SK-N-SH (cell line): ENCODE measurements at places on chromosomes 2 and 18. TPM values are rescaled to one million over a fixed set of nuclear protein-coding genes. Genes with fewer than 3 reads are reported as not detected.
A peak's percentile ranks its signal among the peaks of the same experiment; 100 is the strongest.

- DNase-seq, result no peak
These were observed 5.1 kb downstream of the SERPINB11 start for GRCh38 chr18:63707816-63708215.

- DNase-seq, result no peak
These were observed 4.4 kb downstream of the ACTG2 start for GRCh38 chr2:73897240-73897583.

- peak; percentile 20 for DNase-seq
These were observed 239.9 kb downstream of the CYRIA start for GRCh38 chr2:16425462-16426336.

DNA sequence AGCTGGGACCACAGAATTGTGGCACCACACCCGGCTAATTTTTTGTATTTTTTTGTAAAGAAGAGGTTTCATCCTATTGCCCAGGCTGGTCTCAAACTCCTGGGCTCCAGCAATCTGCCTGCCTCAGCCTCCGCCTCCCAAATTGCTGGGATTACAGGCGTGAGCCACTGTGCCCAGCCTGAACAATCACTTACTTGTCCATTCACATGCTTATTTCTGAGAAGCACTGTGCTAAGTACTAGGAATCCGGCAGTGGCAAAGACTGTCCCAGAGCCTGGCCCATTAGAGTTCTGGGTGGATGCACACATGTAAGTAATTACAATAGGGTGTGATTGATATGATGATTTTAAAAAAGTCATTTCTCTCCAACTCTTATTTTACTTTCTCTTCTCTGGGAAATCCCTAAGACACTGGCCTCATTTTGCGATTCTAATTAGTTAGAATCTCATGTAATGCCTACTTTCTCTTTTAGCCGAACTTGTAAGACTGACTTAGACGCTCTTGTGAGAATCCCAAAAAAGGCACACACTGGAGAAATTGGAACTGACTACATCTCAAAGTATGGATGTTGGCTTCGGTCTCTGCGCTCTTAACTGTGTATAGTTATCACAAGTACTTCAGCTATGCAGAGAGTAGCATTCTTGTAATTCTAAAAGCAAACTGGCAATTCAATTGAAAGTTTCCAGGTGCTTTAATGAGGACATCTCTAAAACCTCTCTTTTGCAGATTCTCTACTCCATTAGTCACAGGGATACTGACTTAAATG lies 567.7 kb downstream of the DCC start:
- DNase-seq, result no peak

GRCh38 chr2:159349674-159350299 lies 63.3 kb upstream of the WDSUB1 start:
- DNase-seq, result no peak

GRCh38 chr2:43051338-43051737 lies 175.1 kb downstream of the ZFP36L2 start:
- DNase-seq, result no peak

DNA sequence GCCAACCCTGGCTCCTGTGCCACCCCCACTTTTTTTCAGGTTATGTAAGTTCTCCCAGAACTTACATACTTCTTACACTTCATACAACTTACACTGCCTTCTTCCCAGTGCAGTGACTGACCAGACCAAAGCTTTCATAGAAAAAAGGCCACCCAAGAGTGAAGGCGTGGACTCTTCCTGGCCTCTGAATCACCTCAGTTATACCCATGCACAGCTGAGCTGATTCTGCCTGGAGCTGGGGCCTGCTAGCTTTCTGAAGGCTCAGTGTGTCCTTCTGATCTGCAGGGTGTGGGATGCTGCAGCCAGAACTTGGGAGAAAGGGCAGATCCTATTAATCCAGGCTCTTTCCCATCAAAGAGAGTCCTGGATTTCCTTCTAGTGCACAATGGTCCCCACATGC lies 216.1 kb downstream of the TTC32 start:
- no peak for DNase-seq

DNA sequence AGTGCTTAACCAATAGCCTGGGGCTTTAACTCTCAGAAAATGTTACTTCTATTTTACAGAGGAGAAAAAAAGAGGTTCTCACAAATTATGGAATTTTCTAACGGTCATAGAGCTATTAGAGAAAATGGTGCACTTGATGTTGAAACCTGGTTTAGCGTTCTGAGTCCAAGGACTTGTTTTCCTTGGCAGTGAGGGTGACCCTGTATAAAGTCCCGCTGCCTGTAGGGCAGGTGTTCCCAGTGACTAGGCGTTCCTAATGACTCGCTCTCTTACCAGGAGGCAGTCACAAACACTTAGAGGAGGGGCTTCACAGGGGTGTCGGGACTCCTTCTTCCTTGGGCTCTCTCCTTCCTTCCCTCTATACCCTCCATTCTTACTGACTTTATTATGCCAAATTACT lies 175.8 kb downstream of the ACTR3 start:
- DNase-seq, result no peak

- no peak for DNase-seq
These were observed 278.4 kb downstream of the PRKCE start for GRCh38 chr2:45929674-45930395.

GRCh38 chr2:227335713-227336112 lies 10.7 kb downstream of the MFF start:
- DNase-seq, result no peak

- peak; percentile 41 for DNase-seq
These were observed 5.6 kb downstream of the ESPNL start for GRCh38 chr2:238105506-238106338.

DNA sequence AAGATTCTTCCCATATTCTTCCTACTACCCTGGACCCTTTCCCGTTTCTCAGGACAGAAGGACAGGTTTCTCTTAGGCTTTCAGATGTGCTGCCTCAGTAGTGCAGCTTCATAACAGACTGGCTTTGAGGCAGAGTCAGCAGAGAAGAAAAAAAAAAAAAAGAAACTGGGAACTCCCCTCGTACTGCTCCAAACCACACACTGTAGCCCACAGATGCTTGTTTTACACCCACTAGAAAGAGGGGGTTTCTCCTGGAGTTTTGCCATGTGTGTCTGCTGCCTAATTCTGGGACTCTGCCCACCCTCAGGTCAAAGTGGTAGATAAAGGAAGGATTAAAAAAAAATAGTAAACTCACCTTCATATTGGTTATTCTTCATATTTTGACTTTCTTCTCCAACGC lies 95.9 kb downstream of the NCOA1 start:
- DNase-seq, result no peak

DNA sequence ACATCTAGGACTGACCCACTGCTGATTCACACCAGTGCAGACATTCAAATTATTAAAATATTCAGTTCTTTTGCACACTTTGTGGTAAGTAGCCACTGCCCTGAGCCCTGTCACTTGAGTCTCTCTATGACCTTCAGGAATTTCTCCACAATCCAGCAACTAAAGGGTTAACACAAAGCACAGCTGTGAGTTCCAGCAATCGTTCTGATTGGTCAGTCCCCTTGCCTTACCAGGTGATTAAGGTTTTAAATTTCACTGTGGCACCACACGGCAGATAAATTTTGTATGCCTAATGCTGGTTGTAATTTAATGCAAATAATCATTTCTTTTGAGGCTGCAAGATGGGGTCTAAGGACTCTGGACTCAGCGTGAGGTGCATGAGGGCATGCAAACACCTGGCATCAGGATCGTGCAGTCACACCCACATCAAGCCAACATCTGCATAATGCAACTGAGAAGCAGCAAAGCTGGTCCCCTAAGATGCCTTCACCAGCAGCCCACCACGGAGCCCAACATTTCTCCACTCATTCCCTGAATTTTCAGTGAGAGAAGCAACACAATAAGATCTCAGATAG lies 36.6 kb downstream of the SLC14A1 start:
- DNase-seq, result no peak

The TBC1D8 gene
- polyA plus RNA-seq, result 5.3 and 7.0 TPM in 2 replicates

The LDLRAD4 gene
- 0.16 and 0.32 TPM in 2 replicates for polyA plus RNA-seq

The KLHL14 gene
- polyA plus RNA-seq, result not detected in 2 replicates

The RFX8 gene
- polyA plus RNA-seq, result 0.07 and 0.11 TPM in 2 replicates

The CTAGE1 gene
- 0.03 and 0.07 TPM in 2 replicates for polyA plus RNA-seq
